Activated naive CD4-positive, alpha-beta T cell treated with anti-CD3 and anti-CD28 coated beads, Interleukin-2, amount 50 U/mL, for 72 hours (primary cell): ENCODE measurements at places on chromosomes 5 and 9.

GRCh38 chr5:125209650-125210049 is 463.2 kb upstream of the ZNF608 start:
- no peak for DNase-seq

DNA sequence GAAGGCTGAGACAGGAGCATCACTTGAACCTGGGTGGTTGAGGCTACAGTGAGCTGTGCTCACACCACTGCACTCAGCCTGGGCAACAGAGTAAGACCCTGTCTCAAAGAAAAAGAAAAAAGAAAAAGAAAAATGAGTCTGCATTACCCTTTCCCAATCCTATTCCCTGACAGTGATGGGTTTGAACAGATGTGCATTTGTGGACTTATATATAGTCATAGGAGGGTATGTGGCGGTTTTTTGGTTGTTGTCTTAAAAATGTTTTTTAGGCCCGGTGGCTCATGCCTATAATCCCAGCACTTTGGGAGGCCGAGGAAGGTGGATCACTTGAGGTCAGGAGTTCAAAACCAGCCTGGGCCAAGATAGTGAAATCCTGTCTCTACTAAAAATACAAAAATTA is 13.4 kb downstream of the HDHD3 start:
- no peak for DNase-seq

DNA sequence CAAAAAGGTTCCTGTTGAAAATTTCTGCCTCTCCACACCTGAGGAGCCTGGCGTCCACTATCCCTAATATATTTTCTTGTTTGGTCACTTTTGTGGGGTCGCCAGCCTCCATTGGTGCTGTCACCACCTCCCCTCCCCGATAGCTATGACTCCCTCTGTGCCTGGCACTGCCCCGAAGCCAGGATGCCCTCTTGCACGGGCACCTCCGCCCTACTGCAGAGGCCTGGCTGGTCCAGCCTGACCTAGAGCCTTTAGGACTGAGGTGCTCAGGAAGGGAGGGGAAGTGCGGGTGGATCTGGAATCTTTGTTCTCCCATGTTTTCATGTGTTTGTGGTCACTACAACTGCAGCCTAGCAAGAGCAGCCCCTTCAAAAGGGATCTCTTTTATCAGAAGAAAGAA is 62.6 kb downstream of the WNK2 start:
- no peak for DNase-seq

DNA sequence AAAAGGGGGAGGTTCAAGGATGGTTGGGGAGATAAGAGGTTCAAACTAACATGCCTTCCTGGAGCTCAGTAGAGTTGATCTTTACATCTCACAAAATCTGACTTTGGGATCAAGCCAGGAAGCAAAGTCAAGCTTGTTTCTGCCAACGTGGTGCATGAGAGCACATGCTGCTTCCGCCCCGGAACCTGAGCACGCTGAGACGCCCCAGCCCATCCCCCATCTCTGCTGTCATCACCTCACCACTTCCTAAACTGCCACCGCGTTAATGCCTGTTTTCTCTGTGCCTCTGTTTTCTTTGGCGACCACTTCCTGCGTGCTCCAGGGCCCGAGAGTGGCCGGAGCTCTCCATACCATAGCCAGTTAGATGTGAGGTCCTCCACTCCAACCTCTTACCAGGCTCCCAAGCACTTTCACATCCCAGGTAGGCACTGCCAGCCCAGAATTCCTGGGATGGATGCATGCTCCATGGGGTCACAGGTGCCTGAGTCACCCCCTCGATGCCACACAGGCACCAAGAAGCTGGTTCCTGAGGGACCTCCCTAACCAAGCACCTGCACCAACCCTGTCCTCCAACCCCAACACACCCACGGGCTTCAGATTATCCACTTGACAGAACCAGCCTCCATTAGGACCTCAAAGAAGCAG is 31.2 kb upstream of the AFAP1L1 start:
- DNase-seq, result peak; percentile 41

- no peak for DNase-seq
These were observed 8.9 kb downstream of the FLT4 start for GRCh38 chr5:180640611-180640860.

DNA sequence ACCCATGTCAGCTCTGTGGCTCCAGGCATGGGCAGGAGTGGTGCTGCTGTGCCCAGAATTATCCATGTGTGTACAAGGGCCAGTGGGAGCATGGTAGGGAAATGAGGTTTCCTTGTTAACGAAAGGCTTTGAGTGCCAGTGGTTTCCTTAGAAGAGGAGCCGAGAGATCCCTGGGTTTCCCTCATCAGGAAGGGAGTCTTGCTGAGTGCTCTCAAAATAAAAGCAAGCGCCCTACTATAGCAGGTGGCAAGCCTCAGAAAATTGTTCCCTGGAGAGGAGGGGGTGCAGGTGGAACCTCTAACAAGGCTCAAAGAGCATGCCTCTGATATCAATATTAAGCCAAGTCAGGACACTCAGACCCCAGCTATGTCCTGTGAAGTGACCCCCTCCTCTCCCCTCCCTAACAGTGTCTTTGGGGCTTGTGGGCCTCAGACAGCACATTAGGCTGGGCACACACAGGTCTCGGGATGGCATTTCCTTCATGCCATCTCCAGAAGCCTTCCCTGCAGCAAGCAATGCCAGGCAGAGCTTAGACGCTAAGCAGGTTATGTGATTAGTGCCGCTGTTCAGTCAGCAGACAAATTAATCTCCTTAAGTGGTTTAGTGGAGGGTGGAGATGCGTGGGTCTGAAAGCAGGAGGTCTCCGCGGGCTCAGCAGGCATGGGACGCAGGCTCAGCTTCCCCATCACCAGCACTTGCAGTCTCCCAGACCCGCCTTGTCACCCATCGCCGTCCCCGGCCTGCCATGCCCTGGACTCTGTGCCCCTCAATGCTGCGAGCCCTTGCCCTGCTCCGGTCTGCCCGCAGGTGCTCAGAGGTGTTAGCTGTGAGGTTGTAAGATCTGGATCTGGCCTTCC is 60.0 kb upstream of the RARS1 start:
- DNase-seq, result no peak

- DNase-seq, result no peak
These were observed 727.1 kb upstream of the GRAMD2B start for GRCh38 chr5:125695996-125696655.

- DNase-seq, result no peak
These were observed 26.2 kb upstream of the HSPA9 start for GRCh38 chr5:138601444-138601843.

DNA sequence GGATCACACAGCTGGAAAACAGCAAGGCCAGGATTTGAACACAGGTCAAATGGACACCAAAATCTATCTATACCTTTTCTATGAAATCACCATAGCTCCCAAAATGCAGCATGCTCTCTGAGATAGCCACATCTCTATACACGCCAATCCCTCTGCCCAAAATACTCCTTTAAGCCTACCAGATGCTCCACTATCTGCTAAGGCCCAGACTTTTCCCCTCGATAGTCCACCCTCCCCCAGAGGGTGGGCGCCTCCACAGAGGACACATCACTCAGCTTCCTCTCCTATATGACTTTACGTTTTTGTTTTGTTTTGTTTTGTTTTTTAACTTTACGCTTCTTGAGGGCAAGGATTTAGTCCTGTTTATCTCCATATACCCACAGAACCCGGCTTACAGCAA is 46.8 kb downstream of the MTMR12 start:
- DNase-seq, result no peak

- DNase-seq, result no peak
These were observed 539.4 kb upstream of the DMAC1 start for GRCh38 chr9:8338767-8339510.

- no peak for DNase-seq
These were observed 24.9 kb downstream of the MAN2A1 start for GRCh38 chr5:109714592-109714991.
